AG04450 (cell line): ENCODE measurements at places on chromosomes 12 and 14.
A peak's percentile ranks its signal among the peaks of the same experiment; 100 is the strongest.

DNA sequence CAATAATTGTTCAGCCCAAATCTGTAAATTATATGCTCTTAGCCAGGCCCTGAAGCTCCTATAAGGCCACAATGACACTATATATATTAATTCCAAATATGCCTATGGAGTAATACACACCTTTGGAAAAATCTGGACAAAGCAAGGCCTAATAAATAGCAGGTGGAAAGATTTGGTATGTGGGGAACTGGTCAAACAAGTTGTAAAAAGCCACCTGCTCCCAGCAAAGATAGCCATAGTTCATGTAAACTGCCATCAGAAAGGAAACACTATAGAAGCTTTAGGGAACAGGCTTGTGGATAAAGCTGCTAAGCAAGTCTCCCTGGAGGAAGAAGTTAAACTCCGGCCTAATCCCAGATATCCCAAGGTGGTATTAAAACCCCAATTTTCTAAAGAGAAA, 29.7 kb downstream of the PRMT8 start:
- no peak for DNase-seq

- DNase-seq, result no peak
Measured at GRCh38 chr12:67929384-67929772, 59.9 kb upstream of the IFNG-AS1 start.

DNA sequence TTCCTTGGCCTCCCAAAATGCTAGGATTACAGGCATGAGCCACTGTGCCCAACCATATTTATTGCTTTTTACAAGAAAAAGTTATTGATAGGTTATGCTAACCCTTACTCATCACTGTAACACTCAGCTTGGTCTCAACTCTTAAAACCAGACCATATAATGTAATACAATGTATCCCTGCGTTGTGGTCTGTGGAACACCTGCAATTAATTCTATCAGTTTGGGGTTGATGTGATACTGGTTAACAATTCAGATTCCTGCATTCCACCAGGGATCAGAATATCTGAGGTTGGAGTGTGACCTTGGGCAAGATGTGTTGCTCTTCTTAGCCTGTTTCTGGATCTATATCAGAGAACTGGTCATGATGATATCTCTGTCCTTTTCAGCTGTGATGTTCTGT, 419.0 kb downstream of the RAD51B start:
- DNase-seq, result no peak

GRCh38 chr12:28425526-28425925, 235.3 kb downstream of the CCDC91 start:
- no peak for DNase-seq

DNA sequence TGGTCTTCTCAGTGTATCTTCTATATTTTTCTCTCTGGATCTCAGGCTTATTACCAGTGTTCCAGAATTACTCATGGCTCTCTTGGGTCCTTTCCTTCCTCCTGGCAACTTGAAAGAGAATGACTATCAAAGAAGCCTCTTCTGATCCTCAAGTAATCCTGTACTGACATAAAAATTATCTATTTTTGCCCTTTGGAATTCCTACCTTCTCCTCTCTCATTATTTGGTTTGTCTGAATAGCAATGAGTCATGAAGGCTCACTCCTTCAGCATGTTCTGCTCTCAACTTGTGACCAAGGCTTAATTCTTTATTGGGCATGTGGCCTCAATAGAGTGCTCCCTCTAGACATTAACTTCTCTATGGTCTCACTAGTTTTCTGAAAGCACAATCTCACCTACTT, 553.6 kb upstream of the ATP2B1 start:
- no peak for DNase-seq

DNA sequence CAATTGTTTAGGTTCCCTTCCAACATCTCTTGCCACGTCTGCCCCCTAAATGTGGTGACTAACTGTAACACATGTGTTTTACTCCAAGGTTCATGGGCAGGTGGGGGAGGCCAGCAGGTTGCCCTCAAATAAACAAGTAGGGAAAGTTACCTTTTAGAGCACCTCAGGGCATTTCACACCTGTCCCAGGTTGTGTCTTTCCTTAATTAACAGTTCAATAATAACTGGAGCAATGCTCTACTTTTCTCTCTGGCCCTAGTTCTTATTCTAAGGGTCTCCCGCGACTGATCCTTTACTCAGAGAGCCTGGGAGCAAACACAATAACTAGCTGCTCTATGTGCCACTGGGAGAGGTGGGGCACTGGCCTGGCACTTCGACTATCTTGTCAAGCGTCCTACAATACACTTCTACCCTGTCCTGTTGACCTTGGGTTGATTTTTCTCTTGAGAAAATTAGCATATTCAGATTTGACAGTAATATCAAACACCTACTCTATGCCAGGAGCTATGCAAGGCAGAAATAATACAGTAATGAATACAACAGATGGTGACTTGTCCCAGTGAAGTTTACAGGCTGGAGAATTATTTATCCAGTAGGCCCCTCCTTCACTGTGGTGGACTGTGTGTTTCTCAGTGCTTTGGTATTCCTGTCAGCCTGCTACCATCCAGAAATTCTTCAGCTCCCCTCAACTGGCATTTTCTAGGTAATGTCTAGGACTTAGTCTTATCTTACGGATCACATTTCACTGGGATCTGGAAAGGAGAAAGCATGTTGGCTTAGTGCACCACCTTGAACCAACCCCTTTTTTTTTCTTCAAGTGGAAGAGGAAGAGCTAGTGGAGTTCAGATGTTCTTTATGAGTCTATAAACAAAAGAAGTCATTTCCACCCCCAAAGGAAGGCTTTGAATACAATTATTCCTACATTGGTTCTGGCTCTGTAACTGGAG, 202.6 kb downstream of the CRADD start:
- peak; percentile 68 for DNase-seq

DNA sequence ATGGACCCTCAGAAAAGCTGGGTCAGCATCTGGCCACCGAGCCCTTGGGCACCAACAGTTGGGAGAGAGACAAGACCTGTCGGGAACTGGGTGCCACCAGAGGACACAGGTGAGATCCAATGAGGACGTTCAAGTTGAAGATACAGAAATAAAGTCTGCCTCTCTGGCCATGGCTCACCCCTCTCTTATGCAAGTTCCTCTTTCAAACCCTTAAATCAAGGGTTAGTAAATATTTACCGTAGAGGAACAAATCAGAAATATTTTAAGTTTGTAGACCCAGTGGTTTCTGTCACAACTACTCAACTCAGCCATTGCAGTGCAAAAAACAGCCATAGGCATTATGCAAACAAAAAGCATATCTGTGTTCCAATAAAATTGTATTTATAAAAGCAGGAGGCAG, 76.5 kb upstream of the HSPB8 start:
- DNase-seq, result no peak

- no peak for DNase-seq
Measured at GRCh38 chr12:69189378-69189978, 49.9 kb upstream of the CPSF6 start.

GRCh38 chr12:6639151-6639801, 3.5 kb upstream of the LPAR5 start:
- DNase-seq, result no peak

DNA sequence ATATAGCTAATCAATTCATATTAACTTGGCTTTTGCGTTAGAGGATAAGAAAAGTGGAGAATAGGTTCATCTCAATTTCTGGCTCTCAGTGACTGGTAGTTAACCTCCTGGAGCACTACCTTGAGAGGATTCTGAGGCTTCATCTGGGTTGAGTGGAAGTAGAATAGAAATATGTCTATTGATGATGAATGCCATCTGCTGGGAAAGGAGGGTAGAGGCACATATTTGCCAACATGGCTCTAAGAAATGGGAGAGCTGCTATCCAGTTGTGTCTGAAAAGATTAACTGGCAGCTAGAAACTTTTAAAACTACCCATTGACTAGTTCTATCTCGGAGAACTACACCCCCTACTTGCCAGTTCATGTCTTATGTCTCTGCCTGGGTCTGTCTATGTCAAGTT, 530.1 kb downstream of the NRXN3 start:
- DNase-seq, result no peak

GRCh38 chr12:115473257-115473956, 789.4 kb upstream of the TBX3 start:
- DNase-seq, result no peak

GRCh38 chr14:77489041-77489440, 9.6 kb downstream of the ISM2 start:
- no peak for DNase-seq

GRCh38 chr12:53251477-53252348, 16.4 kb upstream of the ESPL1 start:
- DNase-seq, result no peak

DNA sequence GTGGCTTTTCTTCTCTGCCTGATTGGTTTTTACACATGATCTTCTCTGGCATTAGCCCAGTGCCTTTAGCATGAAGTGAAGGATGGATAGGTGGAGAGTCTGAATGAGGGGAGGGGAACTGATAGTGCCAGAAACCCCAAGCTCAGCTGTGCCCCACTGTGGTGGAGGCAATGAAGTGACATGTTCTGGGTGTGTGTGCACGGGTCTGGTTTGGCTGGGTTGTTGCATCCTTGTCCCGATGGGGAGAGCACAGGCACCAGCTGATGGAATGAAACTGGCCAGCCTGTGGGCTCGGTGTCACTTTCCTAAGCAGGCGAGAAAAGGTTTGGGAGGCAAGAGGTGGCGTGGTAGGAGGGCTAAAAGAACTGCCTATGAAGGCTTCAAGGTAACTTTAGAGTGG, 65.3 kb downstream of the CACNA1C start:
- DNase-seq, result no peak

- peak; percentile 68 for DNase-seq
Measured at GRCh38 chr12:6195665-6196535, 4.3 kb upstream of the CD9 start.

GRCh38 chr12:130555628-130556485, 160.2 kb downstream of the RIMBP2 start:
- no peak for DNase-seq

DNA sequence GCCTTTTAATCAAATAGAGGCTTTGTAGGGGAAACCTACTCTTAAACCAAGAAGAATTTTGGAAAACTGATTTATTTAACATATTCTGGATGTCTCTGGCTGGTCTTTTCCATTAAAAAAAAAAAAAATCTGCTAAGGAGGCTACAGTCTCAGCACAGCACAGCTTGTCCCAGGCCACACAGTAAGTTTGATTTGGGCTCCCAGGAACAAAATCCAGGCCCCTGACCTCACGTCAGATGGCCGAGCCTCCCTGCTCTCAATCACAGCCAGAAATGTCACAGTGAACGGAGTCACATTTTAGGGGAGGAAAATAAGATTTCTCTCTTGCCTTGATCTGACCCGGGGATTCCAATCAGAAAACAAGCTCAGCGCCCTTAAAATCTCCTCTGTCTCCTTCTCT, 72.9 kb upstream of the TBX5 start:
- no peak for DNase-seq

- no peak for DNase-seq
Measured at GRCh38 chr12:124082687-124083086, 109.7 kb downstream of the ZNF664 start.

DNA sequence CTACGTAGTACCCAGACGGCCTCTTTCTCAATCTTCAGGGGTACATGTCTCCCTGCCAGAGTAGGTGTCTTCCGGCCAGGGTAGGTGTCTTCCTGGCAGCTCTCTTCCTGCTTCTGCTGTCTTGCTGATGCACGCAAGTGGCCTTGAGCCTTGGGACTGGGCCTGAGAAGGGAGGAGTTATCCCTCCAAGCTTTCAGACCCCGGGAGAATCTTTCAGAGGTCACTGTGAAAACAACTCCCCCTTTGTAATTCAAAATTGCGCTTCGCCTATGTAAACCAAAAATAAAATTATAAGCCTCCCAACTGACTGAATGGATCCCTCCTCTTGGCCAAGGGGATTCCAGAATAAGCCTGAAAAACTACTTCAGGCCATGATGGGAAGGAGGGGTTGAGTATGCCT, 87.3 kb upstream of the NUDT4 start:
- no peak for DNase-seq

- no peak for DNase-seq
Measured at GRCh38 chr14:38255673-38256532, at the start of gene CLEC14A. Gene CLEC14A, minus strand, starts transcription at chr14:38256093. Its CDS starts 71 bp downstream, at chr14:38256022.

- DNase-seq, result no peak
Measured at GRCh38 chr14:104657563-104658324, 31.7 kb upstream of the INF2 start.

DNA sequence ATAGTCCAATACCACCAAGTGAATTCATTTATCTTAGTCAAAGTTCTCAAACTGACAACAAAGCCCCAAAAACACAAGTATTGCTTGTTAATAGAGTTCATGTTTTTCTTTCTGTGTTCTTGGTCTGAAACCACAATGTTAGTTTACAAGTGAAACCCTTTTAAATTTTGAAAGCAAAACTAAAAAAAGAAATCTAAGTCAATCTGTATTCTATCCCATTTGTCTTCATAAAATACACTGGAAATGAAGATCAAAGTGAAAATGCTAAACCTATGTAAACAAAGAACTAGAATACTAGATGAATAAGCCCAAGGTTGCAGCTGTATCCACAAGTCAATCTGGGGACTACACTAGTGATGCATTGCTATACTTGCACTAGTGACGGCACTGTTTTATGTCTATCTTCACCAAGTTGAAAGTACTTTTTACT, 10.4 kb downstream of the MAP4K5 start:
- no peak for DNase-seq

GRCh38 chr14:67477926-67478799, 10.4 kb downstream of the TMEM229B start:
- DNase-seq, result no peak

DNA sequence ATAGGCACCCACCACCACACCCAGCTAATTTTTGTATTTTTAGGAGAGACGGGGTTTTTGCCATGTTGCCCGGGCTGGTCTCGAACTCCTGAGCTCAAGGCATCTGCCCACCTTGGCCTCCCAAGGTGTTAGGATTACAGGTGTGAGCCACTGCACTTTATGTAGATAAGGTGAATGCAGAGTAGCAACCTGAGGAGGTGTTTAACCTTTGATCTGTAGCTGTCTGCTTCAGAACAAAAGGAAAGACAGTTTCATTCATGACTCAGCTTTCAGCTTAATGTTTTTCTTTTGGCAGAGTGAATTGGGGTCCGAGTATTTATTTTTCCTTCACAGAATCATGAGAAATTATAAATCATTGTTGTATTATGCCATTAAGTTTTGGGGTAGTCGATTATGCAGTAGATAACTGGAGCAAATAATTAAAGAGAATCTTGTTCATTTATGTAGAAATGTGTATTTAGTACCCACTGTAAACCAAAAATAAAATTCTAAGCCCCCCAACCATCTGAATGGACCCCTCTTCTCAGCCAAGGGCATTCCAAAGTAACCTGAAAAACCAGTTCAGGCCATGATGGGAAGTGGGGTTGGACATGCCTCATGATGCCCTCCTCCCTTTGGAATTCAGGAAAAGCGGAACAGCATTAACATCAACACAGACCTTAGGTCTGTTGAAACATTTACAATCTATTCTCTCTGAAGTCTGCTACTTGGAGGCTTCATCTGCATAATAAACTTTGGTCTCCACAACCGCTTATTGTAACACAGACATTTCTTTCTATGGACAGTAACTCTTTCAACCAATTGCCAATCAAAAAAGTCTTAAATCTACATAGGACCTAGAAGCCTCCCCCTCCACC, 10.7 kb upstream of the STX2 start:
- DNase-seq, result no peak

DNA sequence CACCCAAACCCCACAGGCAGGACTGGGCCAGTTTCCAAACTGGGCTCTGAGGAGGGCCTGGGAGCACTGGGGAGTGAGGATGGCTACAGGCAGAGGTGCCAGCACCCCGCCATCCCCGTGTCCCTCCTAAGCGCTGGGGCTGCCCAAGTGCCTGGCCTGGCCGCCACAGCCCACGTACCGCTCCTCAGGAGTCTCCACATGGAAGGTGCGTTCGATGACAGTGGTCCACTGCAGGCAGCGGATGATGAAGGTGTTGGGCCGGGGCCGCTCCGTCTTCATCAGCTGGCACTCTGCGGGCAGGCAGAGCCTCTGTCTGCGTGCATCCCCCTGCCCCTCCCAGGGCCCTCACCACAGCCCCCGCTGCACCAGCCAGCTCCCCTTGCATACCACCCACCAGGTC, 19.1 kb downstream of the AKT1 start:
- DNase-seq, result no peak
